NCI-H226 (cell line): ENCODE measurements at places on chromosomes 2 and 18.

GRCh38 chr2:239216614-239217273 lies 184.1 kb downstream of the HDAC4 start:
- no peak for DNase-seq

DNA sequence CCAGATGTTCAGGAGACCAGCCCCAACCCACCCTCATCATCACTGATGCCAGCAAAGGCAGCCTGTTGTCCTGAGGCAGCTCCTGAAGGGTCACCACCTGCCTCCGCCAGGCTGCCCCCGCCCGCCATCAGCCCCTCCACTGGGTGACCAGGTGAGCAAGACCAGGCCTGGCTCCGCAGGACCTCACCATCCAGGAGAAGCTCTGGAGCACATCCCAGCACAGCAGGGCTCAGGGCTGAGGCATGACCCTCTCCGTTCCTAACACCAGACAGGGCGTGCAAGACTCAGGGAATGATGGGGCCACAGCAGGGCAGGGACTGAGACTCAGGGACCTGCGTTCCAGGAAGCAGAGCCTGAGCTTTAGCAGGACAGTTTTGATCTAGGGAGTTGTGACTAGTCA lies 218.8 kb upstream of the RAB6C start:
- DNase-seq: no peak

- DNase-seq: peak; percentile 40
Measured at GRCh38 chr18:31156821-31157763, 5.6 kb downstream of the DSC1 start.

DNA sequence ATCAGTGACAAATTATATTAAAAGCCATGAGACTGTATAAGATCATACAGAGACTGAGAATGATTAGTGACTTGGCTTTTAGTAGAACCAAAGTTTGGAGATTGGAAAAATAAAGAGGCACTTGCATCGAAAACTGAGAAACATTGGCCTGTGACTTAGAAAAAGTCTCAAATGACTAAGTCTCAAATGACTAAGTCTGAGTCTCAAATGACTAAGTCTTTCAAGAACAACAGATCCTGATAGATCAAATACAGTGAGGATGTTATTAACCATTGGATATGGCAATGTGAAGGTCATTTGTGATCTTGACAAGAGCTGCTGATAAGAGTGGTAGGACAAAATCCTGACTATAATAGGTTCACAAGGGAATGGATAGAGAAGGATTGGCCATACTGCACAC lies 135.5 kb upstream of the FANCL start:
- DNase-seq: no peak

DNA sequence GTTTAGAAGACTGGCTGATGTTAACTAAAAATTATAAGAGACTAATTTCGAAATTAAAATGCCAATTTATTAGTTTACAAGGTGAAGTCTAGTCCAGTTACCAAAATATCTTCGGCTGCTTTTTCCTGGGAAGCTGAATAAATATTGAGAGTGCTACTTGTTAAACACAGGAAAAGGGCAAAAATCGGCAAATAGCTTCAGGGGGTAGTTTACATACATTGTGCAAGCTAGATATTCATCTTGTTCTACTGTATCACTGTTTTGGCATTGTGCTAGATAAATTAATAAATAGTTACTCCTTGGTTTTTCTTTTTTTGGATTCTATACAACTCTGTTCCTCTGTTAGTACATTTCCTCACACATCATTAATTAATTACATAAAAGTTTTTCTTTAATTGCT lies 29.3 kb downstream of the NHEJ1 start:
- no peak for DNase-seq

GRCh38 chr2:120764991-120765677 lies 29.5 kb downstream of the GLI2 start:
- DNase-seq: no peak

DNA sequence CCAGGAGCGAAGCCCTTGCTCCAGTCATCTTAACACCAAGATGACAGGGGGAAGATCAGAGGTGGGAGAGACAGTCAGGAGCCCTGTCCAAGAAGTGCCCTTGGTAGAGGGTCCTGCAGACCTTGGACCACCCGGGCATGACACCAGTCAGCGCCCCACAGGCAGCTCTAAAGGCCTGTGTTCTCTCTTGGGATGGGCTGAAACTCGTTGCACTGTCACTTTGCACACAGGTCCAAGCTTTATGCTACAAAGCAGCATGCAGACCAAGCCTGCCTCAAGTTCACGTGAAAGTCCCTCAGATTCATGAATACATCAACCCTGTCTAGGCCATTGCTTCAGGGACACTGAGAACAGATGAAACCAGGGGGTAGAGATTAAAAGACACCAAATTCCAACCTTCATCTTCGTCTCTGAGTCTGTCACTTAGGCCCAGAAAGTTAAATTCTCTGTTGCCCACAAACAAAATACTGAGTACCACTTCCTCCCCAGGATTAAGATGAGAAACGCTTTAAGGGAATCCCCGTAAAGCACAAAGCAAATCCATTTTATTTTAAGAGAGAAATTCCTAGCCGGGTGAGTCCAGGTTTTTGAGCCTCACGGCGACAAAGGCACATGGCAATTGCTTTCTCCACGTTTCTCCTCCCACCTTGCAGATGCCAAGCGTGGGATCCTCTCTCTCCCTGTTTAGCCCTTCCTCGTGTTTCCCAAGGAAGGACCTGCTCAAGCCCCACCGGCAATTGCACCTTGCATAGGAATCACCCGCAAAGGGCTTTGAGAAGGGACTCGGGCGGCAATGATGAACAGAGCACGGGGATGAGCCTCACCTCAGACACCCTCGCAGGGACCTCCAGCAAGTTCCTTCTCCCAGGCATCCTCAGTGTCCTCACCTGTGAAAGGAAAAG lies 75.0 kb upstream of the ID2 start:
- DNase-seq: no peak

DNA sequence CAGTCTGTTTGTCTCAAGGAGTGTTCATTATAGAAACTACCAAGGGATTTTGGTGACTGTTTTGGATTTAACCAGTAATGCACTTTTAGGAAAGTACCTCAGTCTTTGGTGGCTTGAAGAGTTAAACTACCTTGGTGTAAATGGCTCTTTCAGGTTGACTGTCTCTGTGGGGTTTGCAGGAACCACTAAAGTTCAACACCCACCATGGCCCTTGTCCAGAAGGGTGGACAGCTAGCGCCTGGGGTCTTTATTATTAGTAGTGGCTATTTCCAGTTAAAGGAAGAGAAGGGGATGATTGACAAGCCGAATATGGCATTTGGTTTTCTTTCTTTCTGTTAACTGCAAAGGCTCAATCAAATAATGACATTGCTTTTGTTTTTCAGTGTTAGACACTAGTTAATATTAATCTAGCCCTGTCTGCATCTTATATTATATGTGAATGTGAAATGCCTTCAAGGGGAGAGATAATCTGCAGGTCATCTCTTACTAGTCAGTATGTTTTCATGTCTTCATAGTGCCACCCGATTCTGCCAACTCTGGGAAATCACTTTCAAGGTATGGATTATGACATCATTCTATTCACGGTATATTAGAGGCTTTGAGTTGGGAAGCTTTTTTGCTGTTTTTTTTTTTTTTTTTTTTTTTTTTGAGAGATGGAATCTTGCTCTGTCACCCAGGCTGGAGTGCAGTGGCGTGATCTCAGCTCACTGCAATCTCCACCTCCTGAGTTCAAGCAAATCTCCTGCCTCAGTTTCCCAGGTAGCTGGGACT lies 56.4 kb downstream of the MAP4K4 start:
- DNase-seq: no peak

DNA sequence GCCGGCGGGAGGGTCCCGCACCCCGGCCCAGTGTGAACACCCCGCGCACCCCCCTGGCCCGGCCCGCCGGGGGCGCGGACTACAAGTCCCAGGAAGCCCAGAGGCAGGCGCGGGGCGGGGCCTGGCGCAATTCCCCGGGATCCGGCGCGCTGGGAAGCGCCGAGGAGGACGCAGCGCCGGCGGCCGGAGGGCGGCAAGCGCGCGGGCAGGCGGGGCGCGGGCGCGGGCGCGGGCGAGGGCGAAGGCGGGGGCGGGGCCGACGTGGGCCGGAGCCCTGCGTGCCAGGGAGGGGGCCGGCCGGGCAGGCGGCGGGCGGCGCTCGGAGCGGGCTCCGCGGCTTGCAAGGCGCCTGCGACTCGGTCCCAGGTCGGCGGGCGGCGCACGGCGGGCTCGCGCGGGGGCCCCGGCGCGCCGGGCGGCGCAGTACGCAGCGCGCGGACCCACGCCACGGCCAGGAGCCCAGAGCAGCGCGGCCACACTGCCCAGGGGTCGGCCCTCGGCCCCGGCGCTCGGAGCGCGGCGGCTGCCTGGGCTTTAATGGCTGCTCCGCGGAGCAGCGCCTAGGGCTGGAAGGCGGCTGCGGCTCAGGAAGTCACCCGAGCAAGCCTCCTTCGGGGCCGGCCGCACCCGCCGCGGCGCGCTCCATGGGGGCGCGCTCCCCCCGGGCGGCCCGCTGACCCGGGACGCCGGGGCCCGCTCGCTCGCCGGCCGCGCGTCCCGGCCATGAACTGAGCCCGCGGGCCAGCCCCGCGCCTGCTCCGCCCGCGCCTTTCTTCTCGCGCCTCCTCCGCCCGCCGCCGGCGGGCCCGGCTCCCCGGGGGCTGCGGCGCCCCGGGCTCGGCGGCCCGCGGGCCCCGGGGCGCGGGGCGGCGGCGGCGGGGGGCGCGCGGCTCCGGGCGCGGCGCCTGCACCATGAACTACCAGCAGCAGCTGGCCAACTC lies at the start of gene AGAP1:
TSS of gene AGAP1 (plus strand) at position 269 of the 941 bp plus-strand sequence.
- DNase-seq: peak; percentile 80

DNA sequence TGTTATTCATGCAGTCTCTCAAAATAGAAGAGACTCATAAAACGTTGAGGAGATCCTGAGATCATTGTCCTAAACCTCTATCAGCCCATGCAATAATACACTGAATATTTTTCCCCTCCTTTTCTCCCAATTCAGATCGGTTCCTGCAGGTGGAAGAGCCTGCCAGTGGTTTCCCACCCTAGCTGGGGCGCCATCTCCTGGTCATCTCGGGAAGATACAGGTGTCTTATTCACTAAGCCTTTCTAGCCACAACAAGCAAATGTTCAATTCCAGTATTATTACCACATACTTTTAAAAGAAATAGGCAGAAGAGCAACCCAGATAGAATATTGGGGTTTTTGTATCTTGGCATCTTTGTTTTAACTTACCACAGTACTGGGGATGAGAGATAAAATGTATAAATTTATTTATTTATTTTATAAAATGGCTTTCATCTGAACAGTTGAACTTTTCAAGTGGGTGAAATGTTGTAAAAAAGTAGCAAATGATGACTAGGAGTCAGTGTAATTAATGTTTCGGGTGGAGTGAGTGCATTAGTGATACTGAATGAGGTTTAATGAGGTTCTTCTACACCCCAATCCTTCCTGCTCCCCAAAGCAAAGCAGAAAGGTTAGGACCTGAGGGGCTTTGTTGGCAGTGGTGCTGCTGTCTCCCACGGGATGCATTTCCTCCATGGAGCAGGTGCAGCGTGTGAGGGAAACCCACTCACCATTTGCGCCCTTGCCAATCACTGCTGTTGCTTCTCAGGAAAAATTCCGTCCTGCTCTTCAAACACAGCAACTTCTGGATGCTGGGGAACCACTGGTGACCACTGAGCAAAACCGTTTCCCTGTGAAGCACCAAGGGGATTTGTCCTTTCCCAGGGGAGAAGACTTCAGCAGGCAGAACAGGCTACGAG lies 147.1 kb upstream of the FHL2 start:
- peak; percentile 33 for DNase-seq

- no peak for DNase-seq
Measured at GRCh38 chr18:3692691-3693090, 242.7 kb downstream of the TGIF1 start.
